ENCODE measurements at places on chromosomes 1 and 21. TPM values are rescaled to one million over a fixed set of nuclear protein-coding genes. Genes with fewer than 3 reads are reported as not detected.

The MXRA8 gene
- 0.25 TPM for total RNA-seq

The CATSPERE gene
- 0.32 TPM for total RNA-seq

The ITLN2 gene
- not detected for total RNA-seq

The UBXN10 gene
- 1.4 TPM for total RNA-seq
